ENCODE measurements at places on chromosomes 16 and 17.
A peak's percentile ranks its signal among the peaks of the same experiment; 100 is the strongest.

DNA sequence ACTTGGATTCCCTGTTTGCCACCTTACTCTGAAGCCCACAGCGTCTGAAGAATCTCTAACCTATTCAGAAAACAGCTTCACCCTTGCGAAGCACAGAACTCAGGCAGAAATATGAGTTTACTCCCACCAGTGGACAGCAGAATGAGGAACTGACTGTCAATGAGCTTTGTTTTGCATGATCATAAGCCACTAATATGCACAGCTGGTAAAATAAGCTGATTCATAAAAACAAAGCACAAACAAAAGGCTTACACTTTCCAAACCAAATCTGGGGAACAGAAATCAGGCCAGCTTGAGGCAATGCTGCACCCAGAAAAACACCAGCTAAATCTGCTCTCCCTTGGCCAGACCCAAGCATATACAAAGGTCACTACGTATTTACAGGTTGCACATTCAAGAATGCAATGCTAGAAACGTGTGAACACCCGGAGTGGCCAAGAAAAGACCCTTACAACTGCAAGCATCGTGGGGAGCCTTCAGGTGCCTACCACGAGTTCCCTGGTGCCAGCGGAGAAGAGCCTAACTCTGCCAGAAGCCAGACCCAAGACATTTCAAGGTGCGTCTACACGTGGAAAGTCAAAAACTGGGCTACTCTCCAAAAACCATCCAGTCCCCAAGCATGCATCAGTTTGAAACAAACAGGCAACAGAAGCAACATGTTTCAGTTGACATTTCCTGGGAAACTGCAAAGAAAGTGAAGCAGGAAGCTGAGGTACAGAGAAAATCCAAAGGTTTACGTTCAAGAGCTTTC is 207.1 kb downstream of the ZFHX3 start:
- DNase-seq = no peak

- no peak for DNase-seq
Measured at GRCh38 chr16:12461971-12462370, 341.7 kb downstream of the CPPED1 start.

DNA sequence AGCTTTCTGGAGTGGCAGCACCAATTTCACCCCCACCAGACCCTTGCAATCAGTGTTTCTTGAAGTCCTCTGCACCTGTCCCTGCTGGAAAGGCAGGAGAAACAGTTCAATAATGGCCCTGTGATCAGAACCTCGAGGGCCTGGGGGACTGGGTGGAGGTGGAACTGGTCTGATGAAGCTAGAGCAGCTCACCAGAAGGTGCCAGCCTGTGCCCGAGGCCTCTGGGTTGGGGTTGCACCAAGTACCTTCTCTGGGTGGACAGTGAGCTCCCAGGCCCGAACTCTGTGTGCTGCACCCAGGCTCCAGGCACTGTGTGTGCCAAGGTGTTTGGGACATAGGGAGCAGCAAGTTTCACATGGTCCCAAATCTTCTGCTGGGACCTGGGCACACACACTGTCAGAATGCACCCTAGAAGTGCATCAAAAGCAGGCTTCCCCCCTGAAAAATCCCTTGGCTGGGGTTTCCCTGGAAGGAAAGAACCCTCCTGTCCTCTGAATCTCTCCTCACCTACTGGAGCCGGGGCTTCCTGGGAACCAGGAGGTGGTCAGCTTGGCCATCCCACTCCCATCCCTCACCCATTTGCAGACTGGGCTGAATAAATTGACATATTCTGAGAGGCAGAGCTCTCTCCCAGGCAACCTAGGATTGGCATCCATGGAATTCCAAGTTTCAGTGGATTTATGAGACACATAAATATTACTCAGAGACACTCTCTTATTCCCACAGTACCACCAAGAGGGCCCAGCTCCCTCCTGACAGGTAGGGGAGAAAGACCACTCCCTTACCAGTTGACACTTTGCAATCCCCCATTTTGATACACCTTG is 17.4 kb downstream of the CD300LG start:
- no peak for DNase-seq

DNA sequence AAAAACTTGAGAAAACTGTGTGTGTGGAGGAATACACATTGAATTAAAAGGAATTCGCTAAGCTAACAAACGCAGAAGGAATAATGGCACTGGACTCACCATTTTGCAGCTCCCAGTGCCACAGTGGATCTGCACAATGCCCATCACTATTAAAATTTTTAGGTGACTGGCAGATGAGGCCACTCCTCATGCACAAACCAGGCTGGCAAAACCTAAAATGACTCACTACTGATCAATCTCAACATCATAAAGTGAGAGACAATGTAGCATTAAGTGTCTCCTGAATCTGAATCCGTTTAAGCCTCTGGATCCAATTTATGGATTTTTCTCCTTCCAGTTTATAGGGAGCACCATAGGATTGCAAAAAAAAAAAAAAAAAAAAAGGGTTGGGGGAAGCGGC is 20.6 kb downstream of the MYH10 start:
- no peak for DNase-seq

GRCh38 chr17:16439811-16440351 is 24.5 kb downstream of the TRPV2 start:
- DNase-seq = no peak

- no peak for DNase-seq
Measured at GRCh38 chr17:5260542-5260941, 21.5 kb upstream of the RABEP1 start.

- DNase-seq = no peak
Measured at GRCh38 chr16:88084881-88085280, 133.6 kb downstream of the BANP start.

- no peak for DNase-seq
Measured at GRCh38 chr16:4966736-4967453, 8.8 kb downstream of the SEC14L5 start.

GRCh38 chr17:77782201-77782600 is 176.3 kb upstream of the TNRC6C start:
- no peak for DNase-seq

- no peak for DNase-seq
Measured at GRCh38 chr16:71837150-71837549, 8.6 kb upstream of the ATXN1L start.

DNA sequence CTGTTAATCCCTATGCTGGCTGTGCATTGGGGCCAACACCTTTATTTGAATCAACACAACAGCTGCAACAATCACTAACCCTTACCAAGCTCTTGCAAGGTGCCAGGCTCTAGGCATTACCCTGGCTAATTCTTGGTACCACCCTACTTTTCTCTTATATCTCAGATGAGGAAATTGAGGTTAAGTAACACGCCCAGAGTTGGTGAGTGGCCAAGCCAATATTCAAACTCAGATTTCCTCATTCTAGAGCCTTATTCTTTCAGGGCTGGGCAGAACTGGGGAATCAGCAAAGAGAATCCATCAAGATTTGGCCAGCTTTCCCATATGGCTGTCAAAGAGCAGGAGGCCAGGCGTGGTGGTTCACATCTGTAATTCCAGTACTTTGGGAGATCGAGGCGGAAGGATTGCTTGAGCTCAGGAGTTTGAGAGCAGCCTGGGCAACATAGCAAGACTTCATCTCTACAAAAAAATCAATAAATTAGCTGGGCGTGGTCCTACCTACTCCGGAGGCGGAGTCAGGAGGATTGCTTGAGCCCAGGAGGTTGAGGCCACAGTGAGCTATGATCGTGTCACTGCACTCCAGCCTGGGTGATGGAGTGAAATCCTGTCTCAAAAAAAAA is 23.7 kb downstream of the ARSG start:
- no peak for DNase-seq

GRCh38 chr16:46962629-46963028 is 10.8 kb downstream of the DNAJA2 start:
- no peak for DNase-seq

DNA sequence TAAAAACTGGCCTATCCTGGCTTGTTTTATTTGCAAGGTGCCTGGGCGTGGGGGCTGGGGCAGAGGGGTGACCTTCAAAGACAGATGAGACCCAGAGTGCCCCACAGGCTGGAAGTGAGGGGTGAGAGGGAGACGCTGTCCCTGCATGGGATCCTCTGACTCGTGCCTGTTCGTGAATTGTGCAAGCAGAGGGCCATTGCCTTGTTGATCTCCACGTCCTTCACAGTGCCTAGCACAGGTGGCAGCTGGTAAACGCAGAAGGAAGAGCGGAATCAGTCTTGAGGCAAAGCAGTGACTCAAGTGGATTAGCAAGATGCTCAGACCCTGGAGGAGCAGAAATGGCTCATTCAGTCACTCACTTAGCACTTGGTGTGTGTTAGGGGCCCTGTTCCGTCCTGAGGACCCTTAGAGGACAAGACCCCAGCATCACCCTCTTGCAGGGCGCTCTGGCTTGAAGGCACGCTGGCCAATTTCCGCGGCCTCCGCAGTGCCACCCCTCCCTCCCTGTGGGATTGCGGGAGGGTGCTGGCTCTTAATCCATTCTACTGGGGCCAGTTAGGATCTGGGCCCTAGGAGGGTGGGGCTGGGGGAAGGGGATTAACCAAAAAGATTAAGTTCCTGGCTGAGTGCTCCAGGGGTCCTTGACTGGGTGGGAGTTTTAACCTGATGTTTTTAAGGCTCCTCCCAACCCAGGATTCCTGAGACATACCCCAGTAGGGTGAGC is 151.2 kb downstream of the CCDC182 start:
- DNase-seq = no peak

GRCh38 chr17:13931111-13931526 is 138.2 kb upstream of the COX10 start:
- no peak for DNase-seq

DNA sequence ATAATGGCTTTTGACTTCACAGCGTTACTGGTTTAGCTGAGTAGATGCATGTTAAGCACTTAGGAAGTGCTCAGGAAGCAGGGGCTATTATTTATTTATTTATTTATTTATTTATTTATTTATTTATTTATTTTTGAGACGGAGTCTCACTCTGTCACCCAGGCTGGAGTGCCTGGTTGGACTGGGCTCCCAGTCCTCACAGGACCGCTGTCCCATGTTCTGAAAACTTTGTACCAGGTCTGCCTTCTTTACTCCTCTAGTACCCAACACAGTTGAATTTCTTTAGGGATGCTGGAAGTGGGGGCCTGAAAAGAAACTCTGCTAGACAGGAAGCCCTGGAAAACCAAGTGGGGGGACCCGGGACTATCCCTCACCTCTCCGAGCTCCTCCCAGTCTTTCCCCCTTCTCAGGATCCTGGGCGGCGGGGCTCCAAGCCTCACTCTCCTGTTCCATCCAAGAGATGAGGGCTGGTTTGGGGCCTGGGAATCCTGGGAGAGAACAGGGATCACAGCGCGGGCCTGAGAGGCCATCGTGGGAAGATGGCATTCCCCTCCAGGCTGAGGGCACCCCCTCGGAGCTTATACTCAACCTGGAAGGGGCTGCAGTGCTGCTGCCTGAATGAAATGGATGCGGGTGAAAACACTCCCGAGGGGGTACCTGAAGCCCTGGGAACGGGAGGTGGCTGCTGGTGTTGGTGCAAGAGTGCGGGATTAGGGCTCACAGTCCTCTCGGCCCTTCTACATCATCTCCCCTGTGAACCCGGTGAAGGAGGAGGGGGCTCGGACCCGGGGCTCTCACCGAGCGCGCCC is 674 bp downstream of the ZNF688 start:
- no peak for DNase-seq

DNA sequence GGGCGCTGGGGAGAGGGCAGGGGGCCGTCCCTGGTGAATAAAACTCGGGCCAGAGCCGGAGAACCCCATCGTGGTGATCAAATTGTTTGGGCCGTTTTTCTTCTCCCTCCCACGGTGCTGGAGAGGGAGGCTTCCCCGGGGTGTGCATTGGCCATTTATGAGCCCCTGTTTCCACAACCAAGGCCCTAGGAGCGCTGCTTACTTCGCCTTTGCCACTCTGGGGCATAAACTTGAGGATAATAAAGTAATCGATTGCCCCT is 544 bp downstream of the CCP110 start:
- no peak for DNase-seq

- DNase-seq = no peak
Measured at GRCh38 chr17:21288571-21289017, 4.1 kb downstream of the MAP2K3 start.

GRCh38 chr17:11598274-11599221 is at the start of gene DNAH9:
TSS of gene DNAH9 (plus strand) at chr17:11598470. CDS start at chr17:11598499, 29 bp downstream.
- DNase-seq = peak; percentile 96

DNA sequence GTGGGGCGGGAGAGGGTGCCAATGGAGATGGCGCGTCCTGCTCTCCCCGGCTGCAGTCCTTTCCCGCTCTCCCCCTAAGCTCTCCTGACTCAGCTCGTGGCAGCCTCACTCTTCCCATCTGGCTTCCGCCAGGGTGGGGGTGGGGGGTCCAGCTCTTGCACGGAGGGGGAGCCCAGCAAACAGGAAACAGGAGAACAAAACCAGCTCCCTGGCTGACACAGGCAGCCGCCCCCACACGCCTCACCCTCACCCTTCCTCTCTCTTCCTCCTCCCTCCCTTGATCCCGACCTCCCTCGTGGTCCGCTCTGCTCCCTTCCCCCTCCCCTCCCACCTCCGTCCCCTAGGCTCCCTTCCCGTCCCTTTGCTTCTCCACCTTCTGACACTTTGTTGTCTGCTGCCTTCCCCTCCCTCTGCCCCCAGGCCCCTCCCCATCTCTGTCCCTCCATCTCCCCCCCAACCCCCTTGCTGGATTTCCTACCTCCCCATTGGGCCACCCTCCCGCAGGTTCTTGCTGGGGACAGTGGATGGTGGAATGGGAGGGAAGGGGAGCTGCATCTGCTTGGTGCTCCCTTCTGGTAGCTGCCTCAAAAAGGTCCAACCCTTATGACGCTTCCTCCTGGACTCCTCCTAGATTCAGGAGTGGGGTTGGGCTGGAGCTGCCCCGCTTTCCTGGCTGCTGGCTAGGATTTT is 23.7 kb downstream of the ARHGAP23 start:
- DNase-seq = no peak

DNA sequence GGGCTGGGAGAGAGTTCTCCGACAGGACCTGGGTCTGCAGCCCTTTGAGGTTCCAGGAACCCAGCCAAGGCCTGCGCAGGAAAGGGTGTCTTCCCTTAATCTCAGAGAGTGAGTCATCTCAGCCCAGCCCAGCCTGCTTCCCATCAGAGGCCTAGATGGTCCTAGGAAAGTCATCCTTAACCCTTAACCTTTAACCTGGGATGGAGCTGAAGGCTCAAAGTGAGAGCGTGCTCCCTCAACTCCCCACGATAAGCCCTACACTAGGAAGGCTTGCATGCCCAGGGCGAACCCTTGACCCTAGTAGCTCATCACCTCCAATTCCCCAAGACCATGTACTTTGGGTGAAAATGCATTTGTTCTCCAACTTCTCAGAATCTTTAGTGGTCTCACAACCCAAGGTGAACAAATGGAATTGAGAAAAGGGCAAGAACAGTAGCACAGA is 4.8 kb upstream of the ATXN7L3 start:
- no peak for DNase-seq

Measured in suprapubic skin (tissue), 4 donors.